ENCODE measurements at places on chromosomes 2 and 18.

- DNase-seq = no peak
Observed at GRCh38 chr2:197804758-197805714, 643 bp downstream of the PLCL1 start.

- no peak for DNase-seq
Observed at GRCh38 chr18:58941426-58942099, 76.9 kb downstream of the ZNF532 start.

DNA sequence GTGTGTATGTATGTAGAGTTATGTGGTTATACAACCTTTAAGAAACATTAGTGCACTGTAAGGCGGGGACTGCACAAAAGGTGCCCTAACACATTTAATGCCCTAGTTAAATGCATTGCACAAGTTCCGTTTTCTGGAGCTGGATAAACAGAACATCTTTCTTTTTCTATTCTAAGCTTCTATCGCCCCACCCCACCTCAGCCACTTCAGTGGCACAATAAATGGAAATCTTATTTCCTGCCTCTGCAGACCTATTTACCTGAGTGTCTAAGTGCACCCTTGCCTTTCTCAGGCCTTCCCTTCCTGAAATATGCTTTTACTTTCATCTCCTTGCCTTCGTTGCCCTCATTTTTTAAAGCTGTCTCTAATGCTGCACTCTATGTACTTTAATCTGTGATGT, 123.5 kb downstream of the TANC1 start:
- no peak for DNase-seq

- no peak for DNase-seq
Observed at GRCh38 chr18:69874058-69874457, 73.6 kb downstream of the CD226 start.

GRCh38 chr2:66901344-66901743, 466.4 kb downstream of the MEIS1 start:
- DNase-seq = no peak

- no peak for DNase-seq
Observed at GRCh38 chr2:119010336-119010735, 68.3 kb downstream of the MARCO start.

GRCh38 chr2:191957996-191958860, 111.3 kb upstream of the CAVIN2 start:
- DNase-seq = no peak

DNA sequence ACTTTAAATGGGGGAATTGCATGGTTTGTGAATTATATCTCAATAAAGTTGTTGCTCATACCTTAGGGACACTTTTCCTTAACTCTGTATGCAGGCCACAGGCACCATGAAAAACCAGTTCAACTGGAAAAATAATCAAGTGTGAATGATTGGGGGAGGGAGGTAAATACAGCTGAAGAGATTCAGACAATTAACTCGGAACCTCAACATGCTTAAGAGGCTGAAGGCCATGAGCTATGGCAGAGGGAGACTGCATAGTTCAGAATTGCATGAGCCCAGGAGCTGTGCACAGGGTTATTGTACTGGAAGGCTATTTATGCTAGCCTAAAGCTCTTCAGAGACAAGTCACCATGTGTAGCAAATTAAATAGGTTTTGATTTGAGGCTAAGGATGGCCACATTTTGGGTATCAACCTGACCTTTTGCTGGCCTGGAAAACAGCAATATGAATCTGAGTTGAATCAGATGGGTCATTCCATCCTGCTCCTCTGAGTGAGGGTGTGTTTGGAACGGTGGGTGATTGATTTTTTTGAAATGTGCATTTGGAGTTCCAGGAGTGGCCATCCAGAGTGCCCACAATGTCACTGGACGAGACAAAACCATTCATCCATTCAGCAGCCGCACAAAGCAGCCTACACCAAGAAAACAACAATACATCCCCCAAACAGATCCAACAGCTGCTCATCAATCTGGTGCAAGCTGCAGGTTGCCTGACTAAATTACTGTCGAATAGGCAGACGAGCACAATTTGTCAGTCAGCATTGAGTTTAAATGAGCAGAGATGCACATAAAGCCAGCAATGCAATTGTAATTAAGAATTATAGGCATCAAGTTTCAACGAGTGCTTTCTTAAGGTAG, 42.5 kb downstream of the HRH4 start:
- peak; percentile 27 for DNase-seq

- no peak for DNase-seq
Observed at GRCh38 chr2:240852671-240853314, 15.8 kb upstream of the AGXT start.

DNA sequence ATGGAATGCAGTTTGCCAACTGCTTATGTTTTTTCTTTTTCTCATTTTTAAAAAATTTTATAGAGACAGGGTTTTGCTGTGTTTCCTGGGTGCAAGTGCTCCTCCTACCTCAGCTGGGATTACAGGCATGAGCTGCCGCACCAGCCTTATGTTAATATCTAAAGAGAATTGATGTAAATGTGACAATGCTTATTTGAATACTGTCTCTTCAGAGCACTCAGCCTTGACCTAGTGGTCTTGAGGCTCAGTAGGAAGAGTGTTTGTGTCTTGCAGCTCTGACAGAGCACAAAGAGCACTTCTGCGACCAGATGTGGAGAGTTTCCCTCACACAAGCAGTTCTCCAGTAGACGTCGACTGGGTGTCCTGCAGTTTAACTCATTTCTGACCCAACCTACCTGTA, 55.3 kb downstream of the ARHGEF4 start:
- no peak for DNase-seq

DNA sequence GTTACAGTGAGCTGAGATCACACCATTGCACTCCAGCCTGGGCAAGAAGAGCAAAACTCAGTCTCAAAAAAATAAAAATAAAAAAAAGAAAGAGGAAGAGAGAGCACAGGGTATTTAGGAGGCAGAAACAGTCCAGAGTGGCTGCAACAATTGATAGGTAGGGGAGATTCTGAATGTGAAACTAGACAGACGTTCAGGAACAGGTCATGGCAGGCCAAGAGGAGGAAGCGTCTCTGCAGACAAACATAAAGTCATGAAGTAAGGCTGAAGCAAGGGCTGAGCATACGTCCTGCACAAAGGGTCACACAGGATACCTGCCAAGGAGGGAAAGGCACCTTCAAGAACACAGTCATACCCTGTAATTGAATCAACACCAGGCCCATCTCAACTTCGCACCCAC, 64.1 kb upstream of the ZNF532 start:
- DNase-seq = no peak

DNA sequence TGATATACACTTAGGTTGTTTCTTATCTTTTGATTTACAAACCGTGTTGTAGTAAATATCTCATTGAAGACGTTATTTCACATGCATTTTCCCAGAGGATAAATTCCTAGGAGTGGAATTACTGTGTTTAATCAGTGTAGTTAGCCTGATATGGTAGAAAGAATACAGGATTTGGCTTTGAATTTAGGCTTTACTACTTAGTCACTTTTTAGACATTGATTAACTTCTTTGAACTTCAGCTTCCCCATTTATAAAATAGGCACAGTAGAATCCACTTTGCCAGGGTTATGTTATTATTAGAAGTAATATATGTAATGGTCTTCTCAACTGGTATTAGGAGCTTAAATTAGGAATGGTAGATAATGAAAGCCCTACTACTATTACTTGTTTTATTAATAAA, 27.4 kb downstream of the PSMD14 start:
- DNase-seq = no peak

DNA sequence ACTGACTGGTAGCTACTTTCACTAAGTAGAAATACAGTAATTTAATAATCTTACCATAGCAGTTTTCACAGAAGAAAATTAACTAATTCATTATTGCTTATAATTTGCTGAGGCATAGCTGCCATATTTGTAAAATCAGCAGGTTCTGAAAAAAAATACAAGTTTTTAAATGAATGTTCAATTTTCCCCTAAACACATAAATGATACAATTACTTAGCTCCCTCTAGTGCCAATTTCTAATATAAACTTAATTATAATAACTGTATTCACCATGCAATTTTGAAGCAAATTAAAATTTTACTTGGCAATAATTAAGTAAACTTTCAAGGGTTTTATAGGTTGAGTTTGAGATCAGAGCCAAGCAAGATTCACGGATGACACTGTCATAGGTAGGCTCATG, 1321.6 kb upstream of the ACVR2A start:
- DNase-seq = peak; percentile 1

GRCh38 chr2:108583903-108584520, 49.7 kb downstream of the LIMS1 start:
- peak; percentile 79 for DNase-seq

GRCh38 chr2:203733684-203734083, 27.2 kb downstream of the CD28 start:
- DNase-seq = no peak

DNA sequence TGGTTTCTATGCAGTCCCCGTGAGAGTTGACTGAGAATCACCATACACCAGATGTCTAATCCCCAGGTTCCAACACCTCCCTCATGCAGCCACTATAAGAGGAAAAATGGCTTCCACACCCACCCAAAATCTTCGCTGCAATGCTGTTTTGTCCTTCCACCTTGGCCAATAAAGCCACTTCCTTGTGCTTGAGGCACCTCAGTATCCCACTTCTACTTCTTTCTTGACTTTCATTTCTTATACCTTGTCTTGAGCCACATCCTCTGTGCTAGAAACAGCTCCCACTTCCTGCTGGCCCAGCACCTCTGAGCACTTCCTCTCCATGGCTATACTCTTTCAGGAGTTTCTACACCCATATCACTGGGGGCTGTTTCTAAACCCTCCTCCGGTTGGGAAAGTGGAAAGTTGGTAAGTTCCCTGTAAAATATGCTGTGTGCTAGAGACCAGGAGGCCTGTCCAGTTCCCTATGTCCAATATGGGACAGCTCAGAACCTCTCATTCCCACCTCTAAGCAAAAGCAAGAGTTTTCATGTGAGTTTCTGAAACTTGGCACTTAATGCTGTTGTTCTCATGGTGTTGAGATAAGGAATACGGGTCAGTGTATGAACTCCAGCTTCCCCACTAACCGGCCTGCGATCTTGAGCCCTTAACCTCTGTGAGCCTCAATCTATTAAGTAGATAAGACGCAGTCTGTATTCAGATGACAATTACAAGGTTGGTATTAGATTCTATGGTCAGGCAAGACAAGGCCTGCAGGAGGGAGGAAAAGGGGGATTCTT, 209.1 kb upstream of the ID2 start:
- no peak for DNase-seq

DNA sequence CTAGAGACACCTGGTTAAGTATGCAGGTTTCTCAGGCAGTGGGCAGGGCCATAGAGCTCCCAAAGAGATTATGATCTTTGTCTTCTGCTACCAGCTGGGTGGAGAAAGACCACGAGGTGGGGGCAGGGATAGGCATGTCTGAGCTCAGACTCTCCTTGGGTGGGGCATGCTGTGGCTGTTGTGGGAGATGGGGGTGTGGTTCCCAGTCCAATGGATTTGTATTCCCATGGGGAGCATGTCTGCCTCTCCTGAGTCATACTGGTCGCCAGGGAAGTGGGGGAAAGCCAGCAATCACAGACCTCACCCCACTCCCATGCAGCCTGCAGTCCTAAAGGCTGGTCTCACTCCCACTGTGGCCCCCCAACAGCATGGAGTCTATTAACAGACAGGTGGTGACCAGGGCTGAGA, 31.4 kb upstream of the RHOB start:
- DNase-seq = no peak

- DNase-seq = no peak
Observed at GRCh38 chr2:71863396-71863795, 284.3 kb downstream of the CYP26B1 start.

DNA sequence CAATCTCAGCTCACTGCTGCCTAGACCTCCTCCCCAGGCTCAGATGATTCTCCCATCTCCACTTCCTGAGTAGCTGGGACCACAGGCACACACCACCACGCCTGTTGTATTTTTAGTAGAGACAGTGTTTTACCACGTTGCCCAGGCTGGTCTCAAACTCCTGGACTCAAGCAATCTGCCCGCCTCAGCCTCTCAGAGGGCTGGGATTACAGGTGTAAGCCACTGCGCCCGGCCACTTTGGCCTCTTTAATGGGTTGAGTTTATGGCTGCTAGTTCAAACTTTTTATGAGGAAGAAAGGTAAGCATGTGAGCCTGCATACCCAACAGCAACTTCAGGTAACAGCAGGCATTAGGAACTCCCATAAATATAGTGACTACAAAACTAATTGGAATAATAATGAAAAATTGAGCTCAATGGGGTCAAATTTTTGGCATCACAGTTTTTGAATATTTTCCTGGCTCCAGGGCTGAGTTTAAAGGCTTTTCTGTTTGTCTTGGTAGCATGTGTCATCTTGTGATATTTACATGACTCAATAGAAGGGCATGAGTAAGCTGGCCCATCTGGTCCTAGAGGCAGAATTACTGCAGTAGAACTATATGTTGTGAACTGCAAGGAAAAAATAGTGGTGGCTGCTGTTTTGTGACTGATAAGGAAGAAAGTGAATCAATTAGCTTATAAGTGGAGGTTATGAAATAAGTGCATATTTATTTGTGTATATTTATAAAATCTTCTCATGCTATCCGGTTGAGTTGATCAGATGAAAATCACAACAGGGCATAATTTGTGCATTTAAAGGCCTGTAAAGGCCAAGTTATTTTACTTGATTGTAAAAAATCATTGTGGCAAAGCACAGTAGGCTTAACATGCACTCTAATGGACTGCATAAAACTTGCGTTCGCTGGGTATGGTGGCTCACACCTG, 24.8 kb downstream of the GALM start:
- DNase-seq = no peak

- peak; percentile 2 for DNase-seq
Observed at GRCh38 chr18:59516356-59517155, 157.5 kb upstream of the LMAN1 start.

- DNase-seq = no peak
Observed at GRCh38 chr2:140506606-140507005, 1624.2 kb downstream of the LRP1B start.

GRCh38 chr18:36752929-36753865, 75.6 kb downstream of the TPGS2 start:
- DNase-seq = no peak

DNA sequence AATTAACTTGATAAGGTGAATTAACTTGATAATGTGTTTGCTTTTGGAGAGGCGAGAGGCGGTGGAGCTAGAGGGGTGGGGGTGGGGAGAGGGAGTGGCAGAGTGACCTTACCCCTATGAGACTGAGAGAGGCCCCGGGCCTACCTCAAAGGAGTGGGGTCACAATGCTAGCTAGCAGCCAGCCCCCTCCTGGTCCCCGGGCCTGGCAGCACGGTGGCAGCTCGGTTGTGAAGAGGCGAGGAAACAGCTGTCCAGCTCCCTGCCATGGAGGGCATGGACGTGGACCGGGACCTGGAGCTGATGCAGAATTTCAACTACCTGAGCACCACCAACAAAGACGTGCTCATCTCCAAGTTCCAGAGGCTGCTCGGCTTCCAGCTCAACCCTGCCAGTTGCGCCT, 123.9 kb downstream of the RGPD3 start:
- no peak for DNase-seq

GRCh38 chr2:50431958-50432650, 599.8 kb downstream of the NRXN1 start:
- no peak for DNase-seq

- no peak for DNase-seq
Observed at GRCh38 chr2:172082105-172082943, 3.0 kb upstream of the DLX1 start.

GRCh38 chr2:96241900-96242611, 23.7 kb downstream of the TMEM127 start:
- DNase-seq = no peak

- no peak for DNase-seq
Observed at GRCh38 chr2:240366901-240367300, 68.6 kb upstream of the GPC1 start.

- peak; percentile 95 for DNase-seq
Observed at GRCh38 chr2:201780674-201781493, at the start of gene ALS2. ALS2 (minus strand) TSS chr2:201780933; CDS start chr2:201768885, 12,048 bp downstream.

- DNase-seq = no peak
Observed at GRCh38 chr18:63446266-63446665, 24.0 kb upstream of the VPS4B start.

Data from NCI-H2029 (cell line).